Stimulated activated CD8-positive, alpha-beta memory T cell treated with anti-CD3 and anti-CD28 coated beads, Interleukin-7, amount 100 ng/mL, for 1 hour (primary cell): ENCODE measurements at places on chromosomes 12 and 14.
A peak's percentile ranks its signal among the peaks of the same experiment; 100 is the strongest.

DNA sequence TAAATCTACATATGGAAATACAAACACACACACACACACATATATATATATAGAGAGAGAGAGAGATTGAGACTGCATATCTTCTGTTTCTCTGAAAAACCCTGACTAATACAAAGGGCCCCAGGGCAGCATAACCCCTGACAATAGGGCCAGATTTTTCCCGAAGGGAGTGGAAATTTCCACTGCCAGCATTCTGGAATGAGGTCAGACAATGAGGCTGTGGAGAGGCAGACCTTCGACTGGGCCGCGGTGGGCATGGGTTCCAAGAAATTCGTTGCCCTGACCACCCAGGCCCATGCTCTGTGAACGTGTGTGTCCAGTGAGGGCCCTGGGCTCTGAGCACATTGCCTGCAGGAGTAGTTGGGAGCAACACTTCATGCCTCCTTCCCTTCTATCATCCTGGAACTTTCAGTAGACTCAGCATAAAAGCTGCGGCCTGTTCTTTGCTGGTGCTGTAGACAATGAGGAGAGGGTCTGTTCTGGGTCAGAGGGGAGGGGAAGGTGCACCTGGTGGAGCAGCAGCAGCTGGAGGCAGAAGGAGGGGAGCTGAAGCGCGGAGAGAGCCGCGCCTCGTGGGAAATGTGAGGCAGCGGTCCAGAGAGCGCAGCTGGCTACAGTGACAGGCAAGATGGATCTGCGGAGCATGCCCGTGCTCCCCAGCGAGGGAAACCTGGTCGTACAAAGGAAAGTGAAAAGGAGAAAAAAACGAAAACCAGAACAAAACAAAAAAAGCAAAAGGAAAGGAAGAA, 25.6 kb upstream of the CCDC60 start:
- no peak for DNase-seq

DNA sequence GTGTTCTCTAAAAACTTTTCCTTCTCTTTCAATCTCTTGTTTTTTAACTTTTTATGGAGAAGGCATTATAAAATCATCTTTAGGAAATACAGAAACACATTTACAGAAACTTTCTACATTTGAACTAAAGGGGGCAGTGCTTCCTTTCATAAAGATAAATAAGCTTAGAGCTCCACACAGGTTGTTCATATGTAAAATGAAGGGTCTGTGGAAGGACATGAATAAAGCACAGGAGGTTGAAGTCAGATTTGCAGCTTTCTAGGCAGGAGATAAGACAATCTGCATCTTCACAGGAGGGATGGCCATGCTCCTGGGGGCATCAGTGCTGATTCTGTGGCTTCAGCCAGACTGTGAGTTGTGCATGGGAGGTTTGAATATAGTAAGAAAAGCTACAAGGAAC, 426.0 kb downstream of the DAD1 start:
- no peak for DNase-seq

DNA sequence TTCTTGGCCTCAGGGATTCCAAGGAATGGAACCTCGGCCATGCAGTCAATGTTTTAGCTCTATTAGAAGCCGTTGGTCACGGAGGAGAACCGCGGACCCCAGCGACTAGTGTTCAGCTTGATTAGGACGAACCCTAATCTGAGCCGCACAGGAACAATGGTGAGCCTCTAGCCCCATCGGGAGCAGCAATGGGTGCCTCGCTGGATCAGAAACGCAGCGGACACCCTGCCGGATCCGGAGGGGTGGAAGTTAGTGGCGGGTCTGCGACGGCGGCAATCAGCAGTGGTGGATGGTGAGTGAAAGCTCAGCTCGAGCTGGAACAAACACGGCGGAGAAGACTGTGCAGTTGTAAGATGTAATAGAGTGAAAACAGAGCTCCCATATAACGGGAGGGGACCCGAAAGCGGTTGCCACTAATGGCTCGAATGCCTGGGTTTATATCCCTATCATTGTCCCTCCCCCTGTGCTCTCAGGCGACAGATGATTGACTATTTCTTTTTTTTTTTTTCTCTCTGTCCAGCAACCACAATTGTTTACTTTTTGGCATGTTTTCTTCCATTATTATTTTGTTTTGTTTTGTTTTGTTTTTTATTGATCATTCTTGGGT, 127.7 kb downstream of the ZNF664 start:
- no peak for DNase-seq

- DNase-seq: peak; percentile 1
These were observed 55.2 kb downstream of the GALNT4 start for GRCh38 chr12:89469361-89469760.

- DNase-seq: no peak
These were observed 43.1 kb downstream of the ZFP36L1 start for GRCh38 chr14:68749487-68750475.

DNA sequence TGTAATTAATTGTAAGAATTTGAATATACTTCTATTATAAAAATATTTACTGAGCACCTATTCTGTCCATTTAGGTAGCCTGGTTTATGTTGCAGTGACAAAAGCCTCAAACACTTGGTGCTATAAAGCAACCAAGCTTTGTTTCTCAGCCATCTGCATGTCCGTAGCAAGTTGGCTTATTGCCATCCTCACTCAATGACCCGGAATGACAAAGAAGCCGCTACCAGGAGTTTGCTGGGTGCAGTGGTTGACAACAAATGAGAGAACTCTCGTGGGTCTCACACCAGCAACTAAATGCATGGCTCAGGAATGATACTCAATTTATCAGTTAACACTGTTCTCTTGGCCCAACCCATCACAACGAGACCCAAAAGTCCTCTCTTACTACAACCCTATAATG, 553.1 kb downstream of the DIO2 start:
- no peak for DNase-seq

- no peak for DNase-seq
These were observed 13.0 kb downstream of the SAMD15 start for GRCh38 chr14:77390188-77390587.
